NCI-H2029 treated with DMSO at 0.1 percent for 48 hours (cell line): ENCODE measurements at places on chromosomes 7 and 10.

DNA sequence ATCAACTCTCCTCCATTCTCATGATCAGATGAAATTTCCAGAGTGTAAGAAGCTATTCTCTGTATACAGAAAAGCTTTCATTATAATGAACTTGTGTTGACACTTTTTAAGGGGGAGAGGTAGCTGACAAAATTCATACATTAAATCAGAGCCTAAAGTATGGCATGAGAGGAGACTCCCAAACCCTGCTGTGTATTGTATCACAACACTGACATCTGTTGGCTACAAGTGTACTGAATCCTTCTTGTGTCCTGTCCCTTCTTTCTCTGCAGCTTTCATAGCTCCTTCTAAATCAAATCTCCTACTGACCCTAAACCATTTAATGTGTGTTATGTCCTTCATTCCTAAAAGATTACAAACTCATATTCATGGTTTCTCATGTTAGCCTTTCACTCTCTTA is 70.9 kb downstream of the GCC1 start:
- no peak for DNase-seq

- no peak for DNase-seq
Measured at GRCh38 chr7:38481401-38481800, 149.8 kb downstream of the AMPH start.

GRCh38 chr10:100696477-100696901 is 48.9 kb upstream of the PAX2 start:
- DNase-seq = no peak

- DNase-seq = no peak
Measured at GRCh38 chr10:111122127-111122526, 45.3 kb downstream of the ADRA2A start.

DNA sequence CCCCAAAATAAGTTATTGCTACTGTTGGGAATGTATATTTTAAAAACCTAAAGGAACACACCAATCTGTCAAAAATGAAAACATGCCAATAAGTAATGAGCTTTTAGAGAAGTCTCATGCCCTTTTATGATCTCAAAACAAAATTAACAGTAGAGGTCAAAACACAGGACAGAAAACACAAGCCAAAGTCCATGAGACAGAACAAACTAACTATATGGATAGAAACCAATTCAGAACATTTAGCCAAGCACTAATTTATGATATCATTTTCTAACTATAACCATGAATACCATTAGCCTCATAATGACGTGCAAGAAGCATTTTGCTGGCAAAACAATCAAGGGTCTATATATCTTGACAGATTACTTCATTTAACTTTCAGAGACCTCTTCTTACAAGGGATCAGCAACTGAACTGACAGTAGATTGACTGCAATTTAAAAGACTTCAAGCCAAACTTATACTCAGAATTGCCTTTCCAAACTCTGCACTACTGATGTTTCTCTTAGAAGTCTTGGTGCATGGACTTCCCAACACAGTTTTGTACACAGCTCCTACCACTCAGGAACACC is 200.9 kb downstream of the DOCK4 start:
- DNase-seq = no peak

GRCh38 chr10:73979809-73980433 is 18.0 kb upstream of the VCL start:
- no peak for DNase-seq

GRCh38 chr10:110794808-110795207 is 76.9 kb upstream of the PDCD4 start:
- peak; percentile 95 for DNase-seq

DNA sequence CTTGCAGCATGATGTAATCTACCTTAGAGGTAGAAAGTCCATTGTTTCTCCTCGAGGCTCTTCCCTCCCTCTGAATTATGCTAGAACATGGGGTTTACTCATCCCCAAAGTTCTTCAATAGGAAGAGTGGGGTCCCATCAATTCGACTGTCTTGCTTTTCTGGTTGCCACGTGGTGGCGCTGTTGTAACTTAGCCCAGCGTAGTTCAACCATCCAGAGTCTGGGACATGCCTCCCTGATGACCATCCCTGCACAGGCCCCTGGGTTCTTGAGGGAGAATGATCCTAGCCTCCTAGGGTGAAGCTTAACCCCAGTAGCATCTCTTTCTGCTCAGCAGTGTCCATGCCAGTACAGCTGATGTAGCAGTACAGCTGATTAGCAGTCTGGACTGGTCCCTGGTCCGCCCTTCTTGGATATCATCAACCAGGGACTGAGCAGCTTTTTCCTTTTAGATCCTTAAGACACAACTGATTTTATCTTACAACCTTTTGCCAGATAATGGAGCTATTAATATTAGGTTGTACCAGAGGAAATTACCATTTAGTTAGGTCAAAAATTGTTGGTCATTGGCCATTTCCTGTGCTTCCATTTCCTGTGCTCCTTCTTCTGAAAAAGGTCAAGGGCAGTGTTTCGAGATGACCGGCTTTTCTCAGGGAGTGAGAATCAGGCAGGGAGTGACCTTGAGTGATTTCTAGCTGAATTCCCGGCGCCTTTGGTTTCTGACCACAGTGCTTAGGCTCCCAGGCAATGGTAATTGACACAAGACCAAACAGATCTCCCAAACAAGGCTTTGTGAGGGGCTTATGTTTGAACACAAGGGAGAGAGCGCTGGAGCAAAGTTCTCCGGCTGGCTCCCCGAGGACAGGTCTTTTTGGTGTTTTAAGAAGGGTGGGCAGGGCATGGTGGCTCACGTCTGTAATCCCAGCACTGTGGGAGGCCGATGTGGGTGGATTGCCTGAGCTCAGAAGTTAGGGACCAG is 65.4 kb downstream of the TACC2 start:
- no peak for DNase-seq

DNA sequence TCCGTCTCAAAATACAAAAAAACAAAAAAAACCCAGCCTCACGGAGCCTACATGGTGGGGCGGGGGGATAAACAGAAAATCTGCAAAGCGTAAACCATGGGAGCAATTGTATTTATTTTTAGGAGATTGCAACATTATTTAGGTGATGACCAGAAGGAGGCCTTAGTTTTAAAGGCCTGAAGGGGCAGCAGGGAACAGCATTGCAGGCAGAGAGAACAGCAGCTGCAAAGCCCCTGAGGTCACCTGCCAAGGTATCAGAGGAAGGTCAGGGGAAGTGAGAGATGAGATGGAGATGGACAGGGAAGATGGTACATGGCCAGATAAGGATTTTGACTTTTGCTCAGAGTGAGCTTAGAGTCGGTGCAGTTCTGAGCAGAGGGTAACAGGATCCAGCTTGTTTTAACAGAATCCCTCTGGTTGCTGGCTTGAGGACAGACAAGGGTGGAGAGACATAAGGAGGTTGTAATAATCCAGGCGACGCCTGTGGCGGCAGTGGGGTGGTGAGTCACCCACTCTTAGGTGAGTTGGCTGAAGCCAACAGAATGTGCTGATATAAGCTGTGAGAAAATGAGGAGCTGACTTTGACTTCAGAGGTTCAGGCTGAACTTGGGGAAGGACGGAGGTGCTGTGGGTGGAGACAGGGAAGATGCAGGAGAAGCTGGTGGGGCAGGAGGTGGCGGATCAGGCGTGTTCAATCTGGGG is 82.3 kb upstream of the GTF2I start:
- DNase-seq = no peak

DNA sequence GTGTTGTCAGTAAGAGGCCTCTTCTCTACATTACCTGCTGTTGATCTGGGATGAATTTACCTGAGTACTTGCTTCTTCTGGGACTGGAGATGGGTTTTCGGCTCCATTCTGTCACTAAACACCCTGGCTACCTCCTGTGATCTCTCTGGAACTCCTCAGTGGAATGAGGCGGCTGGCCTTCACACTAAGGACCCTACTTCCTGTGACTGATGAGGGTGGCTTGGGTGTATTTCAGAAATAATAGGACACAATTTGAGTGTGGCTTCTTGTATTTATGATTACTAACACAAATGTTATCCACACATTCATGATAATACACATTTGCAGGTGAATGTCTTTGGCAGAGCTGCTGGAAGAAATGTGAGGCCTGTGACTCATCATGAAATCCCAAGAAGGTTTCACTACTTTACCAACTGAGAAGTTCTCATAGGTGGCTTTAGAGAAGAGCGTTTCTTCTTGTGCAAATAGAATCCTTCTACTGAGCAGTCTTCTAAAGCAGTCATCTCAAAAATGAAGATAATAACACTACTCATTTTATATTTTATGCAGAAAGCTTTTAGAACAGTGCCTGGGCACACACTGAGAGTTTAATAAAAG is 21.3 kb upstream of the EVX1 start:
- no peak for DNase-seq

- DNase-seq = no peak
Measured at GRCh38 chr7:80521809-80522208, 9.9 kb upstream of the GNAT3 start.

- no peak for DNase-seq
Measured at GRCh38 chr10:131749767-131750142, 151.1 kb upstream of the PPP2R2D start.

GRCh38 chr7:49187543-49188268 is 263.4 kb downstream of the CDC14C start:
- DNase-seq = no peak

- DNase-seq = no peak
Measured at GRCh38 chr7:25289518-25289917, 61.2 kb upstream of the NPVF start.

GRCh38 chr7:24798261-24798660 is 41.0 kb upstream of the GSDME start:
- DNase-seq = no peak

GRCh38 chr7:149811221-149811620 is 27.0 kb upstream of the ZNF862 start:
- DNase-seq = no peak

- DNase-seq = no peak
Measured at GRCh38 chr10:87634311-87634710, 25.4 kb upstream of the PAPSS2 start.

- DNase-seq = no peak
Measured at GRCh38 chr7:153446490-153446889, 605.7 kb upstream of the DPP6 start.

DNA sequence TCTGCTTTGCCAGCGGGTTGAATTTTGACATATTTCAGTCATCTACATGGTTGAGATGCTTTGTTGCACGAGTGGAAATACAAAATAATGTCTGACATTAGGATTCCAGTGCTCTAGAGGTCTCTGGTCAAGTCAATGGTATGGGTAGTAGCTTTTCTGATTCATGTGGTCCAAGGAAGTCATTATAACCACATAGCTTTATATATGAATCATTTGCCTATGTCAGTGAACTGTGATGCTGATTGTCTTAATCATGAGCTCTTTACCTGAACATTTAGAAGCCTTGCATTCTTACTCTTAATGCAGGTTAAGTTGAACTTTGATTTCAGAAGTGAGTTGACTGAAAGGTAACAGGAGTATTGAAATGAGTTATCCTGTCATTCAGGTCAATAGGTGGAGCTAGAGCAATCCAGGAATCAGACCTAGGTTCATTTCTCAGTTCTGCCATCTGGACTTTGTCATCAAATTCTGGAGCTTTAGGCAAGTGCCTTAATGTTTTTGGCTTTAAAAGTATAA is 3.3 kb downstream of the MAPK8 start:
- no peak for DNase-seq

GRCh38 chr7:139452958-139453672 is 30.4 kb downstream of the KLRG2 start:
- DNase-seq = no peak

DNA sequence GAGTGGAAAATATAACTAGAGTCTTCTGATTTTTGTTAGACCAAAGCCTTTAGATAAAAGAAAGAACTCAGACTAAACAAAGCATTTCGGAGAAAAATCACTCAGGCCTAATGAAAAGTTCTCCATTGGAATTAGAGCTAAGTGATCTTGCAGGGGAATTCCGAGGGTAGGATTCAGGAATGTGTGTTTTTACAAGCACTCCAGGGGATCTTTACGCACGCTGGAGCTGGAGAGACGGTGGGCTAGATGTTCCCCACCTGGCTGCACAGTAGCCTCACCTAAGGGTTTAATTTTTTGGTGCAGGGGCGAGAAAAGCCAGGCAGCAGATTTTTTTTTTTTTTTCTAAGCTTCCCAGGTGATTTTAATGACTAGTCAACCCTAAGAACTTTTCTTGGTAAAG is 7.9 kb upstream of the PAPSS2 start:
- no peak for DNase-seq

- DNase-seq = no peak
Measured at GRCh38 chr10:58615237-58615935, 102.7 kb downstream of the BICC1 start.

GRCh38 chr10:43249962-43250614 is 16.8 kb downstream of the RASGEF1A start:
- DNase-seq = no peak

DNA sequence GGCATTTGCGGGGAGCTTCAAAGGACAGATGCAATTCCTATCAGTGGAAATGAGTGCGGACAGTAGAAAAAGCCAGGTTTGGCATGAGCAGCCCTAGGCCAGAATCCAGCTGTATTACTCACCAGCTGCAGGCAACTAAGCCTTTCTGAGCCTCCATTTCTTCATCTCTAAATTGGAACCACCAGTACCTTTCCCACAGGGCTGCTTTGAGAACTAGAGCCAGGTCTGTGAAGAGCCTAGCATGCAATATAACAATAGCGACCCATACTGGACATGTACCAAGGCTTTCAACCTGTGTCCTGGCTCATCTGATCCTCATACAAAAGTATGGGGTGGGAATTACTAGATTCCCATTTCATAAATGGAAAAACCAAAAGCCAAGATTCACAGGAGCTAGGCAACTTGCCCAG is 101.0 kb downstream of the GSAP start:
- DNase-seq = no peak

DNA sequence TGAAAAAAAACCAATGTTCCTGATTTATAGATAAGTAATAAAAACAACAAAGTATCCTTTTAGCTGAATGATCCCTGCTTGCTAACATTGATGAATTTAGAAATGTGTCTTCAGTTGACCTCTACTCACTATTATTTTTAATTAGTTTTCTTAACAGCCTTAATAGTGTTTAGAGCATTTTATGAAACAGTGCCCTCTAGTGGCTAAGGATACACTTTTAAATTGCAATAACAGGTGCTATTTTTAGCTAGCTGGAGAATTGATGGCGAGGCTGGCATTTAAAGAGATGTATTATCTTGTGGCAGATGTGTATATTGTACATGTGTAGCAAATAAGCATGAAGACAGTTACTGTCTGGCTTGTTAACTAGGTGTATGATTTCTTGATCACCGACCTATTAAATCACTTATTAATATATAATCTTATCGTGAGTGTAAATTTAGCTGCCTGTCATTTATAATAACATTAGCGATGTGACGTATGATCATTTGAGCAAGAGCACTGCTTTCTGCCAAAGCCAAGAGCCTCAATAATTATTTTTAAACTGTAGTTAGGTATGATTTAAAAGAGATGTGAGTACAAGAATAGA is 451.9 kb downstream of the DPP6 start:
- DNase-seq = peak; percentile 36

DNA sequence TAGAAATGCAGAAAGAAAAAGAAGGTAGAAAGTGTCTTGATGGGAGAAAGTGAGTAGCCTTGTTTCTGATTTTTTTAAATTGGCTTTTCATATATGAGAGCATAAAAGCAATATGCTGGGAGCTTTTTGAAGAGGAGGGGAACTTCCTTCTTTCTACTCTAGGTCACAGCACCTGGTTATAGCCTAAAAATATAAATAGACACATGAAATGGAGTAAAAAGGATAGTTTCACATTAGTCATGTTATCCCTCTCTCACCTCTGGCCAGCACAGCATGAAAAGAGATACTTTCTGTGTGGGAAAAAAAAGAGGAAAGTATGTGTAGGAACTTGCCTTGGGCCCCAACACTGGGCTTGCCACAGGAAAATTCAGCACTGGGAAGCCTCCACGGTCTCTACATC is 292.2 kb upstream of the ZWINT start:
- DNase-seq = no peak

- DNase-seq = no peak
Measured at GRCh38 chr10:21929070-21929469, 74.5 kb downstream of the DNAJC1 start.

- no peak for DNase-seq
Measured at GRCh38 chr10:109374215-109374614, 549.1 kb downstream of the XPNPEP1 start.
